ENCODE measurements at places on chromosomes 12 and 14.

- DNase-seq, result no peak
Measured at GRCh38 chr14:51454351-51454750, 197.4 kb upstream of the FRMD6 start.

GRCh38 chr12:94429633-94430032 lies 30.0 kb downstream of the CEP83 start:
- no peak for DNase-seq

DNA sequence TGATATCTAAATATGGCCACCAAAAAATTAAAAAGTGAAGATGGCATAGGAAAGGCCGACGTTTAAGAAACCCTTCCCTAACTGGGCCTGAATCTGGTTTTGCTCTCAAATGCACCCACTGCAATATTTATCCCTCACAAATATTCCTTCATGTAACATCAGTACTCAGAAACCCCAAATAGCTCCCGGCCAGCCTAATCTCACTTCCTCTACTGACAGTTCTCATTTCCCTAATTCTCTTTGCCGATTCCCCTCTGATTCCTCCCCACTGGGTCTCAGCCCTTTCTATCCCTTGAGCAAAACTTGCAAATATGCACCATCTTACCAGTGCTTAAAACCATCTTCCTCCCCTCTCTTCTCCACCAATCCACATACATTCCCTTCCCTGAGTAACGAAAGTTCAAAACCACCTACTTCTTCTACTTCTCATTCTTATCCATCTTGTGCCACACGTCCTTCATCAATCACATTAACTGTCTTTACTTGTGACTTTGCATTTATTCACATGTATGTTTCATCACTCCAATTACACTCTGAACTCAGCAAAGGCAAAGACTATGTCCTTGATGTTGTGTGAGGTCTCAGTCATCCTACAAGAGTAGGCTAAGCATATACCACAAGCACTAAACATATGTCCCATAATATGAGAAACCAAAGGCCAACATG lies 23.1 kb downstream of the KCNK10 start:
- no peak for DNase-seq

GRCh38 chr12:109811624-109811995 lies 21.6 kb downstream of the TRPV4 start:
- DNase-seq, result no peak

GRCh38 chr14:75697918-75698317 lies 36.9 kb downstream of the TTLL5 start:
- DNase-seq, result no peak

- DNase-seq, result no peak
Measured at GRCh38 chr12:92988622-92989130, 59.6 kb upstream of the EEA1 start.

- no peak for DNase-seq
Measured at GRCh38 chr14:31947680-31948595, 129.2 kb upstream of the ARHGAP5 start.

- no peak for DNase-seq
Measured at GRCh38 chr12:104121001-104121400, 17.0 kb downstream of the NFYB start.

- no peak for DNase-seq
Measured at GRCh38 chr12:105522166-105522825, 191.8 kb downstream of the C12orf75 start.

- no peak for DNase-seq
Measured at GRCh38 chr12:76124456-76124855, 40.0 kb upstream of the NAP1L1 start.

GRCh38 chr14:54138024-54138353 lies 181.4 kb upstream of the BMP4 start:
- DNase-seq, result no peak

- DNase-seq, result no peak
Measured at GRCh38 chr12:116188581-116188980, 88.9 kb downstream of the MED13L start.

DNA sequence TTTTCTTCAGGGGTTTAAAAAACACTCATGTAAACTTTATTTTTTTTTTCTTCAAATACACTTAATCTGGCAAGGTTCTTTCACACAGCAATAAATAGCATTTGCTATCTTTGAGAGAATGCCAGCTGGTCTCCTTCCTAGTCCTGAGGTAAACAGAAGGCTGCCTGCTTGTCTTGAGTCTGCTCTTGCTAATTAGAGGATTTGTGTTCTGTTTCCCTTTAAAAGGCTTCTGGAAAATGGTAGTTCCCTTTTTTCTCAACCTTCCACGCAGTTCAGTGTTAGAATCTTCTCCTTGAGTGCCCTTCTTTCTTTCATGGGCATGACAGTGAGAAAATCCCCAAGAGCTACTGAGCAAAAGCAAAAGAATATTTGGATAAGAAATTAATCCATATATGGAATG lies 92.3 kb upstream of the DCN start:
- DNase-seq, result no peak

- no peak for DNase-seq
Measured at GRCh38 chr14:23409966-23410635, 2.0 kb upstream of the MYH6 start.

DNA sequence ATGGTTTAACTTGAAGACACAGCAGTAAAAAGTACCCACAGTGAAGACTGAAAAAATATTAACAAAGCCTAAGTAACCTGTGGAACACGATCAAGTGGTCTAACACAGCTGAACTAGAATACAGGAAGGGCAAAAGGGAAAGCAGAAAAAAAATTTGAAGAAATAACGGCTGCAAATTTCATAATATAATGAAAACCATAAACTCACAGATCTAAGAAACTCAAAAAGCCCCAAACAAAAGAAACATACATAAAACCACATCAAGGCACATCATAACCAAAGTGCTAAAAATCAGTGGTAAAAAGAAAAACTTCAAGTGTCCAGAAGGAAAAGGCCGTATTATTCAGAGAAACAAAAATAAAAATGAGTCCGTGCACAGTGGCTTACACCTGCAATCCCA lies 30.9 kb downstream of the SPPL3 start:
- DNase-seq, result no peak

DNA sequence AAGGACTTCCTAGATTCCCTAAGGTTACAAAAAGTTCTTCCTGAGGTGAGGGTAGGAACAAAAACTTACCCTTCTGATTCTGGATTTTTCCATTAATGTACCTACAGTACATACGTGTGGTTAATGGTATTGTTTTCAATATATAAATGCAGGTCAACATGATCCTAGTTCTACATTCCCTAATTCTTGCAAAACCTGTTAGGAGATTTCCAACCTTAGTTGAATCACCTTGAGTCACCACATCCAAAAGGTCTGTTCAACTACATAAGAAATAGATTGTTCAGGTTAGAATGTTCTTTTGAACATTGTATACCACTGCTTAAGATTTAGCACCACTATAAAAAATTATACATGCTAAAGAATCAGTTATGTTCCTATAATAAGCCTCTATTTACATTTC lies 118.9 kb downstream of the GARIN6 start:
- DNase-seq, result no peak

- no peak for DNase-seq
Measured at GRCh38 chr14:69591317-69591716, 16.6 kb upstream of the CCDC177 start.

GRCh38 chr12:120678572-120678971 lies 8.4 kb upstream of the MLEC start:
- DNase-seq, result no peak
